Kidney glomerular epithelial cell (primary cell): ENCODE measurements at places on chromosomes 7 and 10.

- DNase-seq, result no peak
Measured at GRCh38 chr7:91655656-91656055, 224.8 kb downstream of the MTERF1 start.

DNA sequence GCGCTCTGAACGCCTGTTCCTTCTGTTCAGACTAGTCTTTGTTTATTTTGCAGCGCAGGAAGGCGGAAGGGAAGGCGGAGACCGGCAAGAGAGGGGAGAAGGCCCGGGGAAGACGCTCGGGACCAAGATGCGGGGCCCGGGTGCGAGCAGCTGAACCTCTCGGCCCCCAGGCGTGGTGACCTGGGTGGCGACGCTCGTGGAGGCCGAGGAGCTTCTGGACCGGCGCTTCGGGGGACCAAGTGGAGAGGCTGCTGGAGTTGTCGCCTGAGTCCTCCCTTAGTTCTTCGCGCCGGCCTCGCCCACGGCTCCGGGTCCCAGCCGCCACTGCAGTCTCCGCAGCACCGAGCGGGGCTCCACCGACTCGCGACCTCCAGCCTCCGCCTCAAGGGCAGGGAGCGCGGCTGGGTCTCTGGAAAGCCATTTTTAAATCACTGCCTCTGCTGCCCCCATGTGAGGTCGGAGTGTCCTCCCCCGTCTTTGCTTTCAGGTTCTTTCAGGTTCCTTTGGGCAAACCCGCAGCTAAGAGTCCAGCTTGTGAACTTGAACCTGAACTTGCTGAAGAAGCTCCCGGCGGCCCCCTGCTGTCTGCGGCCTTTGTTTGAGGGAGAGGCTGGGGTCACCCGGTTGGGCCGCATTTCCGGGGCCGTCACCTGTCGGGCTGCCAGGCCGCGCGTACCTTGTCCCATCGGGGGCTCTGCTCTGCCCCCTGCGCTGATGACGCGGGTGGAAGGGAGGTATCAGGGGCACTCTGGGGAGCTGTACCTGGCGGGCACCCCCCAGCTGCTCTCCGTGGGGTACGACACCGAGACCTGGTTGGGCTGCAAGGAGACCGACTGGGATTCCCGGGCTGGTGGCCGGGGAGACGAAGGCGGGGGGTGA, 136.0 kb downstream of the KIF20B start:
- no peak for DNase-seq

DNA sequence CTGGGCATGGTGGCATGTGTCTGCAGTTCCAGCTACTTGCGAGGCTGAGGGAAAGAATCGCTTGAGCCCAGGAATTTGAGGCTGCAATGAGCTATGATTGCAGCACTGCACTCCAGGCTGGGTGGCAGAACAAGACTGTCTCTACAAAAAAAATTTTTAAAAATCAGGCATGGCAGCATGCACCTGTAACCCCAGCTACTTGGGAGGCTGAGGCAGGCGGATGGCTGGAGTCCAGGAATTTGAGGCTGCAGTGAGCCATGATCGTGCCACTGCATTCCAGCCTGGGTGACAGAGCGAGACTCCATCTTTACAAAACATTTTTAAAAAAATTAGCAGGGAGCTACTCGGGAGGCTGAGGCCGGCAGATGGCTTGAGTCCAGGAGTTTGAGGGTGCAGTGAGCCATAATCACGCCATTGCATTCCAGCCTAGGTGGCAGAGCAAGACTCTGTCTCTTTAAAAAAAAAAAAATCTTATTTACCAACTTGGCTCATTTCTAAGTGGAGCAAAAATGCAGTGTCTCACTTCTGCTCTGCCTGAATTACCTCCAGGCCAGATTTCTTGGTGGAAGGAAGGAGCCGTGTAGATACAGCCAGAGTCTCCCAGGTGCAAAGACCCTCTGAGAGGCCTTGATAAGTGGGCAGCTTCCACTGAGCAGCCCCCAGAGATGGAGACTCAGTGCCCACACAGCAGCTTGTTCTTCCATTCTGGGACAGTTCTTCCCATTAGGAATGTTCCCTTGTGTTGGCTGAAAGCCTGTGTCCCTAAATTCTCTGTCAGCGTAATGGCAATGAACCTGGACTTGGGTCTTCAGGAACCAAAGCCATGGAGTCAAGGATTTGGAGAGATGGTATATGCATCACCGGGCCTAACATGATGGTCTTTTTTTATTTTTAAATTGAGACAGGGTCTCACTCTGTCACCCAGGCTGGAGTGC, 30.0 kb downstream of the GTF2IRD1 start:
- peak; percentile 96 for DNase-seq

GRCh38 chr7:157668884-157669767, 332.3 kb downstream of the DNAJB6 start:
- no peak for DNase-seq

DNA sequence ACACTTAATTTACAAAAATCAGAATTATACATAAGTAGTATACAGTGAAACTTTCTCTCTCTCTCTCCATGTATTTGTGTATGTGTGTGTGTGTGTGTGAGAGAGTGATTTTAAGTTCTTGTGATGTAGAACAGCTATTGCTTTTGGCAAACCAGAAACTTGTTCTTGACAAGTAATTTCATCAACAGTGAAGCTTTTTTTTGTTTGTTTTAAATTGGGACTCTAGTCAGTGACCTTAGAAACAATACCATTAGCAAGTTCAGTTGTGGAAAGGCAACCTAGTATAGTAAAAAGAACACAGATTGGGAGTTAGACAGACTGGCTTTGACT, 319.1 kb downstream of the PTEN start:
- DNase-seq, result no peak

DNA sequence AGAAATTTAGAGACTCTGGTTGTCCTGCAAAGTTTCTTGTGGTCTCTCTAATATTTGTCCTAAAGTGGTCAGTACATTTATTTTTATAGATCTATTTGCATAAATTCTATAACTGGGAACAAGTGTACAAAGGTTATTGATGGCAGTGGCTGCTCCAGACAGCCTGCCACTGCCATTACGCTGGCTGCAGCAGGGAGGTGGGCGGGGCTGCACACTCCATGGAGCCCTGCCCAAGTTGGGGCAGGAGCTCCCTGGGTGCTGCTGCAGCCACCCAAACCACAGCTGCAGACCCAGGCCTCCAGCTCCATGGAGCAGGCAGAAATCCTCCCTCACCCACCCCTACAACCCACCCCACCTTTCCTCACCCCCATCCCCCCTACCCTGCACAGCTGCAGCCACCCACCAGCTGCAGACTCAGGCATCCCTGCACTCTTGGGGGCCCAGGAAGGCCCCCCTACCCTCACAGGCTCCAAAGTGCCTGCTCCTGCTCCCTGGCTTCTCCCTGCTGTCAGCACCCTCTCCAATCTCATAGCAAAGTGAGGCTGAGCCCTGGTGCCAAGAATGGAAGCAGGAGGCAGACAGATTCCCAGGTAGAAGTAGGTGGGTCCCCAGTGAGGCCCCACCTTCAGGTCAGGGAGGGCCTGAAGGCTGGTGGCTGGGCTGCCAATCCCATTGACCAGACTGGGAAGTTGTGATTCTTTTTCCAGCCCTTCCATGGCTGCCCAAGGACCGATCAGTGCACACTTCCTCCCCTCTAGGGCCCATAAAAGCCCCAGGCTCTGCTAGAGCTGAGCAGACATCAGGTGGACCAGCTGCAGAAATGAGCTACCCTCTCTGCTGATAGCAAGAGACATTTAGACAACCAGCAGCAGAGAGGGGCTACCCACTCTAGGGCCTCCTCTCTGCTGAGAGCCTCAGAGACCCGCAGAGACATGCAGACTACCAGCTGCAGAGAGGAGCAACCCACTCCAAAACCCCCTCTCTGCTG, 4.8 kb upstream of the CYP3A43 start:
- DNase-seq, result no peak

DNA sequence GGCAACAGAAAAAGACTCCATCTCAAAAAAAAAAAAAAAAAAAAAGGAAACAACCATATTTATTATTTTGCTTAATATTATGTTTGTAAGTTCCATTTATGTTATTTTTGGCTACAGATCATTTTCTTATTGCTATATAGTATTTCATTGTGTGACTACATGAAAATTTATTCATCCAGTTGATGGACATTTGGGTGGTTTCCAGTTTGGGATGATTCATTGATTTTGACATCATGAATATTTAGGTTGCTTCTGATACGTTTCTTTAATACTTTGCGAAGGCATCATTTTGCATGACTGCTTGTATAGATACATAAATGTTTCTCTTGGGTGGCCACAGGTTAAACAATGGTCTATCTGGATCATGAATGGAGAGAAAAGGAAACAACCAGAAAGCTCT, 2.0 kb upstream of the NPSR1 start:
- no peak for DNase-seq

DNA sequence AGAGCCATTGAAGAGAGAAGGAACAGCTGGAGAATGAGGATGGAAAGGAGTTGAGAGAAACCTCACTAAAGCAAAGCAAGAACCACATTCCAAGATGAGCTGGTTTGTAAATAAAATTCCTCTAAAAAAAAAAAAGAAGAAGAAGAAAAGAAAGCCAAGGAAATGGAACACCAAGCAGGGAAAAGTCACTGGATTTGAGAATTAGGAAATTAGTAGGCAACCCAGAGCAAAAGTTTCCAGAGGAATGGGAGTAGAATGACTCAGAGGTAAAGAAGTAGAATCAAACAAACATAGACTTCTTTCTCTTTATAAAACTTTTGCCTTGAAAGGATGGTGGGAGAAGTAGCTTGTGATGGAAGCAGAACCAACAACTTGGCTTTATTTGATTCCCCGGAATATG, 3.9 kb downstream of the CH25H start:
- DNase-seq, result no peak

DNA sequence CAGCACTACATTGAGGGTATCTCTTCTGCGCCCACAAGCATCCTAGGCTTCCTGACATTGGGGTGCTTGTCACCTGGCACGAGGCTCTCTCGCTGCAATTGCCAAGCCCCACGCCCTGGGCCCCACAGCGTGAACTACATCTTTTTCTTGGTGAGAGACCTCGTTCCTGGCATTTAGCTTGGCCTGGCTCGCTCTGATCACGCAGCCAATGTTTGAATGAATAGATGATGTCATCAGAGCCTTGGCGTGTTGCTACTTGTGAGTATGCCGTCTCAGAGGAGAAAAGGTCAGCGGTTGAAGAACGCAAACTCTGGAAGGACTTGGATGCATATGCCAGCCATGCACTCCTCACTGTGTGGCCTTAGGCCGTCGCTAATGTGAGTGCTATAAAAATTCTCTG, 150.2 kb upstream of the AUTS2 start:
- DNase-seq, result no peak

GRCh38 chr10:112210666-112211065, 27.1 kb upstream of the GPAM start:
- DNase-seq, result no peak

DNA sequence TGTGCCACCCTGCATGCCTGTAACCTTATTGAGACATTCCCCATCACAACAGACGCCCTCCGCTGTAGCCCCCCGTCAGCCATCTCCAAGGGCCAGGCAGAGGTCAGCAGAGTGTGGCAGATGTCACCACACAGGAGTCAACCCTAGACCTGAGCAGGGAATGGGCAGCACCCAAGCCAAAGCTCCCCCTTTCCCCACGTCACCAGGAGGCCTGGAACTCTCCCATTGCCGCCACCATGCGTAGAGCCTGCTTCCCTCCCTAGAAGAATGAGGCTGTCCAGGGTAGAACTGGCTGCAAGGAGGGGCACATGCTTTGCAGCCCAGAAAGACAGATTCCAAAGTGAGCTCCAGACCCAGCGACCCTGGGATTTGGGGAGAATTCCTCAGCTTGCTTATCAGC, 342.9 kb downstream of the TNS3 start:
- DNase-seq, result no peak

GRCh38 chr7:103560136-103560535, 114.1 kb upstream of the SLC26A5 start:
- DNase-seq, result no peak

DNA sequence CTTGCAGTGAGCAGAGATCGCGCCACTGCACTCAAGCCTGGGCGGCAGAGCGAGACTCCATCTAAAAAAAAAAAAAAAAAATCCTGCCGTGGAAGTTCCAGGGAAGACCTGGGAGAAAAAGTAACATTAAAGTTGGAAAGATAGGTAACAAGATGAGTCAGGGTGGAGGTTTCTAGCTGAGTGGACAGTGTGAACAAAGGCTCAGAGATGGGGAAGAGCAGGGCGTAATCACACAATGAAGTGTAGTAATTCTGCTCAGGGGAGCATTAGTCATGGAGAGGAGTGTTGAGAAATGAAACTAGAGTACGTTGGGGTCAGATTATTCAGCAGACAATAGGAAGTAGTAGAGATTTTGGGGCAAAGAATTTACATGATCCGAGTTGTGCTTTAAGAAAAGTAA, 21.6 kb upstream of the WASL start:
- peak; percentile 83 for DNase-seq

DNA sequence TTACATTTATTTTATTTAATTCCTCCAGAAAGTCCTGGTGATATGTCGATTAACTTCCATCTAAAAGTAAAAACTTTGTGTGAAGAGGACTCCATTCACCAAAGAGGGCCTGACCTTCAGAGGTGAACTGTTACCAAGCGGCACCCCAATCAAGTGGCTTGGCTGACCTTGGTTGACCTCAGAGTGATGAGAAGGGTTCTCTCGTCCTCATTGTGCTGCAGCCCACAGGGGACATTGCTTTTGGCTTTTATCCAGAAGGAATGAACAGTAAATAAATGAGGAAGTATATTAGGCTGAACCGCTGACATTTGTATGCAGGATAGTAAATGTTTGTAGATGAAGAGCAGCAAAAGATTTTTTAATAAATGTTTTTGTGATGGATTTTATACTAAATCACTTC, 172.4 kb upstream of the MKI67 start:
- DNase-seq, result no peak

DNA sequence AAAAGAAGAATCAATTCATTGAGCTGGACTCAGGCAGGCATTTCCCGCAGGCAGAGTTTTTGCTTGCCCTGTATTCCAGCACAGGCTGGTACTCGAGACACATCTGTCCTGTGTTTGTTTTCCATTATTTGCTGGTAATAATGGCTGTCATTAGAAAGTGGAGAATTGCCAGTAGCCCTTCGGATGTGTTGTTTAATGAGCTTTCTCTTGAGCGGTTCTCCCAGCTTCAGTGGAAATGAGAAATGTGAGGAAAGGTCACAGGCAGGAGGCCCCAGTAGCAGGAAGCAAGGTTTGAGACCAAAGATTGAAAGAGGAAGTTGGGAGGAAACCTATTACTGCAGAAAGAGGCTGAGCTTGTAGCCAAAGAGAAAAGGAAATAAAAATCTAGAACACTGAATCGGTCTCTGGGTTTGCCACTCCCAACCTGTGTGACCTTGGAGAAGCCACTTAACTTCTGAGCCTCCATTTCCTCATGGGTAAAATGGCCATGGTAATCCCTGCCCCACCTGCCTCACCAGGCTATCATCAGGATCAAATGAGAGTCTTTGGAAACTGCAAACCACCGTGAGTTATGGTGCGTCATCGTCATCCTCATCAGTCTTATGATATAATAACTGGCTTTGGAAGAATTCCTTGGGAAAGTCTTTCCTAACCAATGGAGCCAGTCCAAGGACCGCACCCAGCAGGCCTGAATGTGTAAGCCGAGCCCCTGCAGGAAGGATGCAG, 67.7 kb downstream of the TACR2 start:
- DNase-seq, result no peak

DNA sequence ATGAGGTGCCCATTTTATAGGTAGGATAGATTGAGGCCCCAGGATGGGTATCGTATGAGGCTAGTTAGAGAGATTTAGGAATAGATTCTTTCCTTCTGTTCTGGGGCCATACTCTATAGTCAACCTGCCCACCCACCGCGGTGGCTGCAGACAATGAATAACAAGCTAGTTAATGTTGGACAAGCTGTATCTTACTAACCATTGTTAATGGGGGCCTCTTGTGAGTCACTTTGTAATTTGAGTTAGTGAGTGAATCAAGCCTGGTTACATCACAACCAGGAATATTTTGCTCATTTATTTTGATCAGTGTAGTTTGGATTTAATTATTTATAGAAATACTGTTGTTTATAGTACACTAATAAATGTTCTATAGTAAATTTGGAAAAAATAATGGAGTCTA, 7.3 kb downstream of the SORCS3 start:
- DNase-seq, result no peak

GRCh38 chr7:47253650-47254080, 328.2 kb downstream of the TNS3 start:
- DNase-seq, result peak; percentile 36
